ENCODE measurements at places on chromosomes 3 and 15. TPM values are rescaled to one million over a fixed set of nuclear protein-coding genes. Genes with fewer than 3 reads are reported as not detected.

Gene C3orf49
- not detected for total RNA-seq

Gene ROPN1
- total RNA-seq = not detected

Gene UTS2B
- 1.3 TPM for total RNA-seq

Gene CD80
- not detected for total RNA-seq

Gene CKMT1A
- not detected for total RNA-seq

Gene RBPMS2
- total RNA-seq = 0.22 TPM

Gene KLHL40
- total RNA-seq = not detected

Gene CELSR3
- total RNA-seq = 2.4 TPM

Gene NCEH1
- 57.3 TPM for total RNA-seq

Gene APOD
- total RNA-seq = 2.0 TPM

Gene CADM2
- total RNA-seq = not detected

Gene TMEM158
- 453 TPM for total RNA-seq

Gene SLCO3A1
- total RNA-seq = 0.44 TPM

Gene LRRC49
- total RNA-seq = 11.5 TPM

Gene KIF23
- total RNA-seq = 99.4 TPM

Gene MAPK6
- 113 TPM for total RNA-seq

Gene AQP9
- under 0.01 TPM for total RNA-seq

Gene DAPK2
- total RNA-seq = 1.1 TPM

Gene LZTFL1
- 30.0 TPM for total RNA-seq

Gene CCRL2
- total RNA-seq = not detected

Gene NANOGP8
- total RNA-seq = not detected

Gene MNS1
- 1.1 TPM for total RNA-seq

Gene ACAD9
- 45.1 TPM for total RNA-seq

Gene ZFYVE19
- 25.6 TPM for total RNA-seq

Gene NRG4
- not detected for total RNA-seq

Gene CSPG4
- 15.3 TPM for total RNA-seq

Gene FANCD2OS
- total RNA-seq = not detected

Gene MAP3K13
- total RNA-seq = 10.1 TPM

Gene LMAN1L
- not detected for total RNA-seq

Gene FILIP1L
- total RNA-seq = 35.6 TPM

Gene SH2D7
- not detected for total RNA-seq

Gene KBTBD8
- total RNA-seq = 16.2 TPM

Gene TIGIT
- not detected for total RNA-seq

Gene DUOXA2
- not detected for total RNA-seq
